ENCODE measurements at places on chromosomes 12 and 14.

DNA sequence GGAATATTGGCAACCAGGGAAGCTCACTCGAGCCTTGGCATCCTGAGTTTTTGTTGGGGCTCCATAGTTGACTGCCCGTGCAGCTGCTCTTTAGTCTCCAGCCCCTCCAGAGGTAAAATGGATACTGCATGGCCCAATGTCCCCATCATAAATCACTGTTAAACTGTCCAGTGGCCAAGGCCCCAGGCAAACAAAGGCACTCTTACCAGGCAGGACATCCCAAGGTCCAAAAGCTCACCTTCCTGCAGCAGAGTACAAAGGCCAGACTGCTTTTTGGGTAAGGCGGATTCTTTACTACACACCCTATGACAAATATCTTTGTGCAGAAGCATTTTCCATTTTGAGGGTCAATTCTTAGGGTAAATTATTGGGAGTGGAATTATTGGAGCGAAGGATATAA is 81.1 kb downstream of the GPATCH2L start:
- DNase-seq, result no peak

DNA sequence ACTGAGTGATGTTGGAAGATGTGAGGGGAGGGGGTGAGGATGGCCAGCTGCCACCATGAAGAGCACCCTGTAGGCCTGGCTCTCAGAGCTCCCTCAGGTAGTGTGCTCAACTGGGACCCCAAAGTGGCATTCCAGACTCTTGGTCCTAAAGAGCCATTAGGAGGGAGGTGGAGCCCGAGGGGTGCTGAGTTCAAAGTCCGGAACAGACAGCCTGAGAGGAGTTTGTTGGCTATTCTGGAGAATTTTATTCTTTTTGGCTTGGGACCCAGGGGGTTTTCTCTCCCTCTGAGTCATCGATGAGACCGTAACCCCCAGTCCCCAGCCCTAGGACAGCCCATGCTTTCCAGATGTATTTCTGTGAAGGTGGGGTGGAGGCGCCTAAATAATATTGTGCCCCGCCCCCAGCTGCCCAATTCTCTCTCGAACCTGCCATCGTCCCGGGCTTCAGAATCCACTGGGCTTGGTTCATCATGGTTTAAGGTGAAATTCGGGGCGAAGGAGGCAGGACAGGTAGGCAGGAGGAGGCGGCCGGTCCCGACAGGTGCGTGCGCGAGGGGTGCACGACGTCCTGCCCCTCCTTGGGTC is 690 bp upstream of the RBP5 start:
- no peak for DNase-seq

GRCh38 chr14:68964300-68965093 is 14.6 kb downstream of the ACTN1 start:
- no peak for DNase-seq

DNA sequence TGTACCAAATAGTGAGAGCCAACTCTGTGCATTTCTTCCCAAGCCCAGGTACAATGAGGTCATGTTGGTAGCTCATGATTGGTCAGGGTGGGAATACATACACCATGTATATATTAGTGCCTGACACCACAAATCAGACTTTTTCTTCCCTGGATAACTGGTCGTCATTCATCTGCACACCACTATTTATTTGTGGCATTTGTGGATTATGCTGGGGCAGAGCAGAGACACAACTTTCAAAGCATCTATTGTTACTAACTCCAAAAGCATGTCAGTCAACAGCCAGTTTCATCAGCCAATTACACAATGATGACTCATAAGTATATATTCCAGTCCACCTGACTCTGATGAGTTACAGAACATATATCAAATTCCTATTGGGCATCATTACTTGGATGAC is 181.7 kb downstream of the ADAMTS20 start:
- DNase-seq, result no peak

DNA sequence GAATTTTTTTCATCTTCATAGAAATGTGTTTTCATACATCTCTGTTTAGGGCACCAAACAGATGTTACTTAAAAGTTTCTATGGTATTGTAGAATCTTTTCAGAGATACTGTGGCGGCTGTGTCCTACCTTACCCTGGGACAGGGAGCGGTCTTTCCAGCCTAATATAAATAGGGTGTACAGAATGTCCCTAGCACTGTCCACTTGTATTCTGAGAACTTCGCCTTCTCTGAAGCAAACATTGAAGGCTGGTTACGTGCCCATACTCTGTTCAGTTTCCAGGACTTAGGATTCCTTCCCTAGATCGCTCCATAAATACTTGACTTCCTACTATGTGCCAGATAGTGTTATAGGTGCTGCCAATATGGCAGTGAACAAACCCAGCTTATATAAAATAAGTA is 24.3 kb upstream of the SLC38A2 start:
- no peak for DNase-seq

DNA sequence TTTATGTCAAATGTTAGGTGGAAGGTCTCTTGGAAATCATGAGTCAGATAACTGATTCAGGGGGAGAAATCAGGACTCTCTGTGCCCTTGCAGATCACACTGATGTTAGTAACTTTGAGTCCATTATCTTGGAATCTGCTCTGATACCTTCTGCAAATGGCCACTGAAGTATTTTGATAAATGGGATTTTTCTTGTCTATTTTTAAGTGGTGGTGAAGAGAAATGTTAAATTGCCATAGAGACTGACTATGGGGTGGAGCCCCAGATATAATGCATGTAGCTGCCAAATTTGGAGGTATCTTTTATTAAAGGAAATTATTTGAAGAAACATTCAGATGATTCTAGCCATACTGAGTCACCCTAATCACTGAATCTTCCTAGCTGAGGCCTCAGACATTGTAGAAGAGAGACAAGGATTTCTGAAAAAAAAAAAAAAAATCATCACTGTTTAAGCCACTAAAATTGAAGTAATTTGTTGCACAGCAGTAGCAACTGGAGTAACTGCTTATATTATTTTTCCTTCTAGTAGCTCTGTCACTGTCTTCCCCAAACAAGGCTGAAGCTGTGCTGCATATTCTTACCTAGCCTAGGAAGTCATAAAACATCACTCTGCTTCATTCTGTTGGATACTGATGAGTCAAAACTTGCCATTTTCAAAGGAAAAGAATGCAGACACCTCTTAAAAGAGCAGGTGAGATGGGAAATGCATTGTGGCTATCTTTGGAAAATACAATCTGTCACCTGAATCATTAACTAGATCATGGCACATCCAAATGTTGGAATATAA is 36.0 kb upstream of the CLEC14A start:
- no peak for DNase-seq

GRCh38 chr14:65042731-65043372 is 56.2 kb downstream of the FNTB start:
- no peak for DNase-seq

GRCh38 chr12:123494124-123494851 is 36.3 kb downstream of the SNRNP35 start:
- no peak for DNase-seq

DNA sequence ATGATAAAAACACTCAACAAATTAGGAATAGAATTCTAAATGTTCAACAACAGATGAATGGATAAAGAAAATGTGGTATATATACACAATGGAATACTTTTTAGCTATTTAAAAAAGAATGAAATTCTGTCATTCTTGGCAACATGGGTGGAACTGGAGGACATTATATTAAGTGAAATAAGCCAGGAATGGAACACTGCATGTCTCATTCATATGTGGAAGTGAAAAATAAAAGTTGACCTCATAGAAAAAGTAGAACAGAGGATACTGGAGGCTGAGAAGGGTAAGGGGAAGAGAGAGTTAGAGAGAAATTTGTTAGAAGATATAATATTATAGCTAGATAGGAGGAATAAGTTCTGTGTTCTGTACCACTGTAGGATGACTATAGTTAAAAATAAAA is 35.8 kb upstream of the ZFP36L1 start:
- no peak for DNase-seq

- no peak for DNase-seq
These were observed 22.8 kb upstream of the CEBPE start for GRCh38 chr14:23141706-23142444.

DNA sequence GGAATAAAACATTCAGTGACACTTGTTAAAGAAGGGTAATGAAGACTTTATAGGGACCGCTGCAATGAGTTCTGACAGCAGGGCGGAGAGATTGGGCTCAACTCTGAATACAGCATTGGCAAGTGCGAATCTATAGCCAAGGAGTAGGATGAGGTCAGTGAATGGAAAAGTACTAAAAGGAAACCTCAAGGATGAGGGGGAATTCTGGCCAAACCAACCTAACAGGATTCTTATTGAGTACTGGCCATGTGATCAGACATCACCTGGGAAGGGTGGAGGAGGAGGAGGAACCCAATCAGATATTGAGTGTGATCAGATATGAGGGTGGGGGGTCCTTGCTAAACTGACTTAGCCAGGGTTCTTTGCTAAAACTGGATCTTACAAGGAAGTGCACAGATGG is 31.0 kb downstream of the DRAM1 start:
- DNase-seq, result no peak

DNA sequence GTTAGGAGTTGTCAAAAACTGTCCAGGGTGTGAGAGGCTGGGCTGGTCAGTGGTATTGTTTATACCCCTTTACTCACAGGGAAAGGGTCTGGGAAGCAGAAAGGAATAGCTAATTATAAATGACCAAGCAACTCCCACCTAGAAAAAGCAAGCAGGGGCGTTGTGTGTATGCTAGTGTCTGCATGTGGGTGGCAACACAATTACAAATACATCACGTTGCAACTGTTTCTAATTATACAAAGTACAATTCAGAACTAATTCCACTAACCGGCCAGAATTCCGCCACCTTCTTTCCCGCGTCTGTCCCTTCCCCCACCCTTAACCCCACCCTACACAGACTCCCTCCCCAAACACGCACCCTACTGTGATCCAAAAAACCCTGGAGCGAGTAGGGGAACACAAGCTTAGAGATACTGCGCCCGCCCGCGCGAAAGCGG is 2.2 kb downstream of the DPF3 start:
- DNase-seq, result no peak

GRCh38 chr14:35158951-35159653 is 36.8 kb downstream of the PRORP start:
- no peak for DNase-seq

DNA sequence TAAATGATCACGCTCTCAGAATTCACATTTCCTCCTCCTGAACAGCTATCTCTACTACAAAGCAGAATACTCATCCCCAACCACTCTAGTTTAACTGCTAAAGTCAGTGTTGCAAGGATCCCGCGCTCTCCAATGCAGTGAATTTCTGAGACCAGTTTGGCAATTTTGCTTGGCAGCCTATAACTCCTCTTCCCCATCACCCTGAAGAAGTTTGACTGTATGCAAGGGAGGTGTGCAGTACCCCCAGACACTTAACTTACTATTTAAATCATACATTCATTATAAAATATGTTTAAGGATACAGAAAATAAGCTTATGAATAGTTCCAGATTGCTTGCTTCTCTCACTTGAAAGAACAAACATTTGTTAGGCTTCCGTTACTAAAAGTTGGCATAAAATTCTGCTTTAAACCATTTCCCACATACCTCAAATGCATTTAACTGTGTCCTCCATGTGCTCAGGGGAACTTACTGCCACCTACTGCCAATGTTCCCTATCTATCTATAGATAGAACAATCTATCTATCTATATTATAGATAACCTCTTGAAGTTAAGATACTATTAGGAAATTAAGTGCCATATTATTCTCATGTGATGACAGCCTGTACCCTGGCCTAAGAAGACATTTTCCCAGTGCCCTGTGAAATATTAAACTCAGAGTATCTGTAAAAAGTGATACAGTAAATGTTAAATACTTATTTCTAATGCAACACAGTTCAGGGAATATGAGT is 2.4 kb downstream of the LGR5 start:
- DNase-seq, result no peak

DNA sequence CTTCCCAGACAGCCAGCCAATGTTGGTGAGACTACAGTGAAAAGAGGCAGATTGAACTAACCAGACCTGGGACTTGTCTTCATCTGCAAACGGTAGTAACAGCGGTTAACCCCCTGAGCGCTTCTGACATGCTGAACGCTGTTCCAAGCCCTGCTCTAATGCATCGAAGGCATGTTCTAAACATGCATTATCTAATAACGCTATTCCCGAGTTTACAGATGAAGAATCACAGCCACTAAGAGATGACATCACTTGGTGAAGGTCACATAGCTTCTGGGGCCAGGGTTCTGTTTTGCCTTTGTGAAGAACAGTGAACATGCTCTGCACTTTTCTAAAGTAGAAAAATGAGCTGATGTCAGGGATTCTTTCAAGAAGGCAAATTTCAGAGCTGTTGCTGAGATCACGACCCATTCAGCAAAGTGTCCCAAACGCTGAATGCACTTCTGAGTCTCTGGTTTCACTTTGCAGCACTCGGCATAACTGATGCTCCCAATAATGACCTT is 56.0 kb downstream of the FOS start:
- no peak for DNase-seq

DNA sequence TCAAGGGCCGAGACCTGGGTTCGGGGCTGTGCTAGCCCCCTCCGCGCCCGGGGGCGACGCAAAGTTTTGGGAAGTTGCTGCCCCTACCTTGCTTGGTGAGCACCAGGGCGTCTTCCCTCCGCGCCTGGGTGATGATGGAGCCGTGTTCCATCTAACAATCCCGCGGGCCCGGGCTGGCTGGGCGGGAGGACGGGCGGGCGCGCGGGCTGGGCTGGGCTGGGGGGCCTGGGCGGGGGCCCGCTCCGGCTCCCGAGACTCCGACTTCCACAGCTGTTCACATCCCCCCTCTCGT is 298 bp downstream of the CTDSP2 start:
- no peak for DNase-seq

- DNase-seq, result no peak
These were observed 242.7 kb upstream of the SFSWAP start for GRCh38 chr12:131468206-131468605.

GRCh38 chr14:96722736-96723135 is 74.4 kb upstream of the VRK1 start:
- no peak for DNase-seq

DNA sequence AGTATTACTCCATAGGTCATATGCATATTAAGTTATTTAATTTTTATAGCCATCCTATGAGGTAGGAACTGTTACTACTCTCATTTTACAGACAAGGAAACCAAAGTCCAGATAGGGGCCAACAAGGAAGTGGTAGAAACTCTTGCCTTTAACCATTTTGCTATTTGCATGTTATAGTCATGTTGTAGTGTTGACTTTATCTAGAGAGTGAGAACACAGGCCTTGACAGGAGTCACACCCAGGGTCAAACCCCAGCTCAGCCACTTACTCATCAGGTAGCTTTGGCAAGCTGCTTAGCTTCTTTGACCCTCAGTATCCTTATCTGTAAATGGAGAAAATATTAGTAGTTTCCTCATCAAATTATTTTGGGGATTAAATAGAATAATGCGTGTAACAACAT is 156.2 kb downstream of the CAND1 start:
- no peak for DNase-seq

GRCh38 chr14:72666610-72667009 is 227.3 kb downstream of the DPF3 start:
- no peak for DNase-seq

GRCh38 chr14:56806760-56807159 is 3.5 kb downstream of the OTX2 start:
- DNase-seq, result no peak

GRCh38 chr12:102570256-102570655 is 89.9 kb upstream of the IGF1 start:
- no peak for DNase-seq

GRCh38 chr14:25111061-25111601 is 61.2 kb upstream of the STXBP6 start:
- no peak for DNase-seq
